ENCODE measurements at places on chromosomes 13 and 19. TPM values are rescaled to one million over a fixed set of nuclear protein-coding genes. Genes with fewer than 3 reads are reported as not detected.

GRCh38 chr13:114177245-114178010, 1.6 kb upstream of the CFAP97D2 start:
- DNase-seq: no peak

GRCh38 chr19:16571822-16572331, 338 bp downstream of the SLC35E1 start:
- peak; percentile 52 for DNase-seq

- no peak for DNase-seq
Observed at GRCh38 chr13:19962894-19963293, 4.4 kb downstream of the ZMYM2 start.

The TMC4 gene
- total RNA-seq: 0.14 TPM

GRCh38 chr19:12521996-12522395, 29.3 kb downstream of the ZNF564 start:
- DNase-seq: no peak

DNA sequence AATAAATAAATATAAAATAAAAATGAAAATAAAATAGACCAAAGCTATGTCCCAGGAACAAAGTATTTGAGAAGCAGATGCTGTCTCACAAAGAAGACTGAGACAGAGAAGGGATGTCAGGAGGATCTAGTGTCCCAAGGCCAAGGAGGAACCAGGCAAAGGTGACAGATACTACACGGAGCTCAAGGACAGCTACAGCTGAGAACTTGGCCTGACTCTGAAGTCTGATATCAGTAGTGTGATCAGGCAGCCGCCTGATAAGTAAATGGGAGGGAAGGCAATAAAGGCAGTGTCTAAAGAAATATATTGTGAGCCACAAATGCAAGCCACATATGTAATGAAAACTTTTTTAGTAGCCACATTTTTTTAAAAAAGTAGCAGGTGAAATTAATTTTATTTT, 20.4 kb upstream of the NANOS3 start:
- DNase-seq: no peak

All from dermis blood vessel endothelial cell (primary cell).